ENCODE measurements at places on chromosomes 11 and 22.

DNA sequence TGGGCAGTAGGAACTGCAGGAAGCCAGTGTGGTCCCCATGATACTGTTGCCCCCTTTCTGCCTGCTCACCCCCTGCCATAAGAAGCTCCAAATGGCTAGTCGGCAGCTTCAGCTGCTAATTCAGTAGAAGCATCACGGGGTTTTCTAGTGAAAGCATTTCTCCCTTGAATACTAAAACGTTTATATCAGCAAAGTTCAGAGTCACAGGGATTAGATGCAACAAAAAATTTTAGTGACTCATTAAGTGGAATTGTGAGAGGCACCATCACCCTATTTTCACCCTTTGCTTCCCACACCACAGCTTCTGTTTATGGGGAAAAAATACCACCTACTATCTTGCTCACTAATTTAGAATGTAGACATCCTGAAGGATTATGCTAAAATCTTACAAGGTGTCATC is 25.2 kb downstream of the RAB39A start:
- no peak for DNase-seq

DNA sequence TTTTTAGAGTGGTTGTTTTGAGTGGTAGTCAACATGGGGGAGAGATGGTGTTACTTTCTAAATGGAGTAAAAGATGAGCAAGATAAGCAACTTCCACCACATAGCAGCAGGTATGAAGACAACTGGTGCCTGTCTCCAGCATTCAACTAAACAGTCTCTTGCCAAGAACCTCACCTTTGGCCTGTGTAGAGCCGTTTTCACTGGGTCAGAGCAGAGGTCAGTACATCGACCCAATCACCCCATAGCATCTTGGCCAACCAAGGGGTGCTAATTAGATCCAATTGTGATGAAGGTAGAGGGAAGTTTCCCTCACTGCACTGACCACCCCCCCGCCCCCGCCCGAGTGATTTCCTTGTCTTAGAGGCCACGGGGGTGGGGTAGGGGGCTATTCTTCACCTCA is 188.2 kb downstream of the BLID start:
- no peak for DNase-seq

- no peak for DNase-seq
These were observed 65.3 kb upstream of the MS4A8 start for GRCh38 chr11:60634126-60634525.

GRCh38 chr22:40653361-40653760 is 16.8 kb upstream of the MRTFA start:
- no peak for DNase-seq

DNA sequence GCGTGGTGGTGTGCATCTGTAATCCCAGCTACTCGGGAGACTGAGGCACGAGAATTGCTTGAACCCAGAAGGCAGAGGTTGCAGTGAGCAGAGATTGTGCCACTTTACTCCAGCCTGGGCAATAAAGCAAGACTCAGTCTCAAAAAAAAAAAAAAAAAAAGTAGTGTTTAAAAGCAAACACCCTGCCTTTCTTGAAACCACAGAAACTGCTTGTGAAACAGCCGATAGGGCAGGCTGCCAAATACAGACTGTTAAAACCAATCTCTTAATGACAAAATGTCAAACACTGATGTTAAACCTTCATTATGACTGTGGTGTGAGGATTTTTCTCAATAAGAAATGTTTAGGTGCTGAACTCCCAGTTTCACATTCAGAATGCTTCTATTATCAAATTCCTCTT is 27.3 kb downstream of the MARK2 start:
- DNase-seq, result peak; percentile 37

- no peak for DNase-seq
These were observed 7.1 kb upstream of the MPEG1 start for GRCh38 chr11:59219836-59220235.

DNA sequence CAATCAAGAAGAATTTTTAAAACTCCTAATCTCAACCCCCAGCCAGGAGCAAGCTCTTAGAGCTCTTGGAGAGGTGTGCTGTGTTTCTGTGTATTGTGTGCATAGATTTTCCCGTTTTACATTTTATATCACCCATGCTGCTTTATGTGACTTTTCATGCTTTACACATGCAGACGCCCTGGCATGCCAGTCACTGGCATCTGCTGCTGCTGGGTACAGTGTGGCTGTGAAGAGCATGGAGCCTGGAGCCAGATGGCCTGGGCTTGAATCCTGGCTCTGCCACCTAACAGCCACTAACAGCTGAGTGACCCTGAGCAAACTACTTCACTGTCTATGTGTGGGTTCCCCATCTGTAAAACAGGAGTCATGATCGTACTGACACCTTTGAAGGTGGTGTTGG is 23.1 kb downstream of the POLR3H start:
- no peak for DNase-seq

DNA sequence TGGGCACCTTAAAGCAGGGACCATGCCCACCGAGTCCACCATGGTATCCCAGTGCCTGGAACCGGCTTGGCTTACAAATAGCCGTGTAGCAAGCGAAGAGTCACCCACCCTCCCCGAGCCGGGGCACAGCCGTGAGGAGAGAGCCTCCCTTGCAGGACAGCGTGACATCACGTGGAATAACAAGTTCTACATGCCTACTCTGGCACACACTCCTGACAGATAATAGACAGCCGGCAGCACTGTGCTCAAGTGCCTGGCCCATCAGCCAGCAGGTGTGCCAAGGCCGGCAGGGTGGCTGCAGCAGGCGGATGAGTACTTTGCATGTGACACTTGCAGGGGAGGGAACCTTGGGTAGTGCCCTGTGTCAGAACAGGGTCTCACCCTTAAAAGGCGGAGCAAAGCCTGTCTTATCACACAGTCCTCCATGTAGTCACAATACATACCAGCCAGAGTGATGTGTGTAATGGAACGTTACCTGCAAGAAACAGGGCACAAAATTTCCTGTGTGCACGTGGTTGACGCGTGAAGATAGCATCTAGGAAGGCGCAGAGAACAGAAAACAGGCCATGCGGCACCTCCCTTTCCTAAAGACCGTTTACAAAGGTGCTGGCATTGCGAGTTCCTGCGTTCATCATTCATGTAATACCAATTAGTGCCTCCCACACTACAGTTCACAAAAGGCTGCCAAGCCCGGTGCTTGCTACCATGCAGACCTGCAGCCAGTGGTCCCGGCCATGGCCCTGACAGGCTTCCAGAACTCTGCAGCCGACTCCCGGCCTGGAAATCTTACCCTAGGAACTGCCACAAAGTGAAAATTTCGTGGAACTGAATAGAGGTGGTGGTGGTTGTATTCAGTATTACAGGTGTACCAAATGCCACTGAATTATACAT is 16.4 kb downstream of the TOM1 start:
- DNase-seq, result peak; percentile 45

DNA sequence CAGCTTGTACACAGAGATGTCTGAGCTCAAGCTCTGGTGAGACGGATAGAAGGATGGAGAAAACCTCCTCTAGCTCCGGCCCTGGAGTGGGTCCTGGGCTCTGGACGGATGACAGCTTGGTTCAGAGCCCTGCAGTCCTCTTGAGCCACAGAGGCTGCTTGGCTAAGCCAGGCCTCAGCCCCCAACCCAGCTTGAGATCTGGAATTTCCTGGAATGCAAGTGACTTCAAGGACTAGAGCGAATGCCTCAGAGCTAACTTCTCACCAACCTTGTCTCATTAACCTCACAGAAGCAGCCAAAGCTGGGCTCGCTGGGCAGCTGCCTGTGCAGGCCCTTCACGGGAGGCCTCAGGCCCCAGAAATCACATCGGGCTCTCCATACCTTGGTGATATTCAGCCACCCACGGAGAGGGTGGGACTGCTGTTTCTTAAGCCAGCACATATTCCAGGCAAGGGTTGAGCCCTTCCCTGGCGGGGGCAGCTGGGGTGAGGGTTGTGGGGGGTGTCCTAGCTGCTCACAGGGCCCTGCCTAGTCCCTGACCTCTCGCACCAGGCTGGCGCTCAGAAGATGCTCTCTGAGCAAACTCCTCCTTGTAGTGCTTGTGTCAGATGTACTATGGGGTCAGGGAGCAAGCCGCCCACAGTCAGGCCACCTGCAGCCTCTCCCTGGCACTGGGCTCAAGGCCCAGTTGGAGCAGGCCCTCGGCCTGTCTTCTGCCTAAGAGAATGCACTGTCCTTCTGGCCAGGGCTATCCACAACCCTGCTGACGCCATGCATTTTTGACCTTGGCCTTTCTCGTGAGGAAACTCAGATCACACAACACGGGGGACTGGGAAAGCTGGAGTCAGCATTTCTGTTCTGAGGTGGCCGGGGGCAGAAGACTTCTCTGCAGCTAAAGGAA is 73.6 kb upstream of the TTLL12 start:
- DNase-seq, result no peak

DNA sequence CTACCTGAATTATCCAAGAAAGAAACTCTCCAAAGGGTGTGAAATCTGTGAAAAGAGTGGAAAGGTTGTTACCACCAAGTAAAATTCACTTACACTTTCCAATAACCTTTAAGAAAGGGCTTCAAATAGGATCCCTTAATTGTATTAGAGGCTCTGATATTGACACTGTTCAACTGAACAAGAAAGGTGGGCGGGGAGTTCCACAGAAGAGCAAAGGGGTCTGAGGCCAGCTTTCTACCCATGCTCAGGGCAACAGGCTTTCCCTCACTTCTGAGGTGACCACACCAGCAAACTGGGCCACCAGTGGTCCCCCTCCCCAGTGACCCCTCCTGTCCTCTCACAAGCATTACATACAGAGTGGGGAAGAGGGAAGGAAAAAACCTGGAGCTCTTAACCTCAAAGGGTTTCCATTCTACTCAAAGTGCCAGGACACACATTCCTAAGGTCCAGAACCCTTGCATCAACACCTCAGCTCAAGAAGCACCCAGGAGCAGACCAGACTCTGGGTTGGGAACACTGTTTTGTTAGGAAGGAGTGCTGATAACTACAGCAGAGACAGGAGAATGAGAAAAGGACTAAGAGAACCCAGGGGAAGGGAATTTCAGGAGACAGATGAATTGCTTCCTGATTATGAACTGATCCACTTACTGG is 71.6 kb upstream of the AKIP1 start:
- DNase-seq, result no peak

- DNase-seq, result no peak
These were observed 187.5 kb downstream of the CADM1 start for GRCh38 chr11:115316696-115317095.

DNA sequence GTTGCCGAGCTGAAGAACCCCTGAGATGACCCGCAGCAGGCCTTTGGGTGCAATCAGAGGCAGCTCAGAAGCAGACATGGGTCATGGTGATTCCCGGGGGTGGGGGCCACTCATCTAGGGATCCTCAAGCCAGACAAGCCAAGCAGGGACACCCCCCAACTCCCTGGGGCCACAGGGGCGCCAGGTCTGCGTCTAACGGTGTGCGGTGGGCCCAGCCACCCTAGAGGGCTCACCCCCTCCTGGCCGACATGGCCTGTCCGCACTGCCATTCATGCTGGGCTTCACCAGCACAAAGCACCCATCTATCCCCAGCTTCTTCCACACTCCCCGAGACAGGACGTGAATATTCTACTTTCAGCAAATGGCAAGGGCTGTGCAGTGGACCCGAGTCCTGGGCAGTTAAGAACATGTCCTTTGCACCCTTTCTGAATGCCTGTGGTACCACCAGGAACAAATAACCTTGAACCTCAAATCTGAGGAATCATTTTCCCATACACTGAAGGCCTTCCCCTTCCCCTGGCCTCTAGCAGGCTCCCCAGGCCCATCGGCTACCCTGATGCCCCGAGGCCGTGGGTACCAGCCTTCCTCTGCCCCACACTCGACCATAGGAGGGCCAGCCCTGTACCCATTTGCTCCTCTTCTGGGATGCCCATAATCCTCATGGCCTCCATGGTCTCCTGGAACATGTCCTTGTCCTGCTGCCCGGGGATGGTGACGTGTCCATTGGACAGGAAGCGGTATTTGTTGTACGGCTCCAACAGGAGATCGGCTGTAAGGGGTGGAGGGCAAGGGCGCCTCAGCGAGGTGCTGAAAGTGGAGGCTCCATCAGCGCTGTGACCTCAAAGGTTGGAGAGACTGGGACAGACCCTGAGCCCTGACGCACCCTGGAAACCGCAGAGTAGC is 66.9 kb downstream of the APOL1 start:
- DNase-seq, result no peak

DNA sequence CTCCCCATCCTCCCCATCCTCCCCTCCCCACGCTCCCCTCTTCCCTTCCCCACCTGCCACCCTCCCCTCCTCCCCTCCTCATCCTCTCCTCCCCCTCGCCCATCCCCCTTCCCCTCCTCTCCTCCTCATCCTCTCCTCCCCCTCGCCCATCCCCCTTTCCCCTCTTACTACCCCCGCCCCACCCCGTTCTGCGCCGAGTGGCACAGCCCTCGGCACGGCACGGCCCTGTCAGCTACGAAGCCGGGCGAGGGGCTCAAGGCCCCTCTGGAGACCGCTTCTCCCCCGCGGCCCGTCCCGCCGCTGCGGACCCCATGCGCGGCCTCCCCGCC is 449.9 kb downstream of the OPCML start:
- no peak for DNase-seq

- no peak for DNase-seq
These were observed 75.7 kb upstream of the CCDC90B start for GRCh38 chr11:83361831-83362230.

DNA sequence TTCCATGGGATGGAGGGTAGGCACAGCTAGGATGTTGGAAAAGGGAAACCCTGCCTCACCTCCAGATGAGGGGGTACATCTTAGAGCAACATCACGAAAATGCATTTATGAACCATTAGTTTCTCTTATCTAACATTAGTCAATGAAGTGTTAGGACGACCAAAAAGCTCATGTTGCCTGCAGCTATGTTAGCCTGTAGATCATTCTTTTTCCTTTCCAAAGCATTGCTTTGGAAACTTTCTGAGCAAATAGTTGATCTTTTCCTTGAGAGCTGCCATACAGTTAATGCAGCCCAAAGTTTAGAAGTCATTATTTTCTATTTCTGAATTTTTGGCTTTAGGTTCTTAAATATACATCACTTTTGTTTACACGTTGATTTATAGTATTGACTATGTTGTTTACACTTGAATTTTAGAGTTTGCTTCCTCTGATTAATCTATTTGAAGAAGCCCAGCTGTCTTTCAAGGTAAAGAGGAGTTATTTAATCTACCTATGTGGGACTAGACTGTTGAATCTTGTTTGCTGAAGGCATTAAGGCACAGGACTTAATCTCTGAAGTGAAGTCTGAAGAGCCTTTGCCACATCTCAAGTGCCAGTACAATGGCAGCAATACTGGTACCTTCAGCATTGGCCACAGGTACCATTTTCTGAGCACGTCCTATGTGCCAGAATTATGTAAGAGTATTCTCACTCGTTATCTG is 11.0 kb downstream of the POU2AF3 start:
- DNase-seq, result no peak

Data from COR-L47 (cell line).